ENCODE measurements at places on chromosomes 4 and X.
A peak's percentile ranks its signal among the peaks of the same experiment; 100 is the strongest.

GRCh38 chr4:107890779-107891178, 40.6 kb upstream of the CYP2U1 start:
- DNase-seq: no peak

DNA sequence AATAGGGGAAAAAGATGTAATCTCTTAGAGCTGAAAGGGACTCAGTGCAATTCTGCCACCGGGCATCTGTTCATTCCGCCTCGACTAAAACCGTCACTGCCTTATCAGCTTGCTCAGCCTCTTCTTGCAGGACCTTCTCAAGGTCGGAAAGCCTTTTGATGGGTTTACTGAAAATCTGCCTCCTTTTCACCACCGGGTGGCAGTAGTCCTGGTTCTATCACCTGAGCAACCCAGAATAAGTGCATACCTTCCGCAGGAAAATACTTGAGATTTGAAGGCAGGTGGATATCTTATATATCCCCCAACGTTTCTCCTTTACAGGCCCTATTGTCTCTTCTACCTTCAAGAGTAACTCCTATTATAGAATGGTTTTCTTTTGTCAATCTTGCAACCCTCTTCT, 103.4 kb upstream of the PAK3 start:
- DNase-seq: peak; percentile 38

- DNase-seq: no peak
These were observed 13.6 kb downstream of the RBPJ start for GRCh38 chr4:26334366-26334765.

GRCh38 chr4:16952462-16952871, 54.0 kb upstream of the LDB2 start:
- no peak for DNase-seq

GRCh38 chr4:38100474-38101255, 140.5 kb downstream of the PTTG2 start:
- DNase-seq: no peak

- no peak for DNase-seq
These were observed 32.0 kb downstream of the TMPRSS11A start for GRCh38 chr4:67931256-67931655.

DNA sequence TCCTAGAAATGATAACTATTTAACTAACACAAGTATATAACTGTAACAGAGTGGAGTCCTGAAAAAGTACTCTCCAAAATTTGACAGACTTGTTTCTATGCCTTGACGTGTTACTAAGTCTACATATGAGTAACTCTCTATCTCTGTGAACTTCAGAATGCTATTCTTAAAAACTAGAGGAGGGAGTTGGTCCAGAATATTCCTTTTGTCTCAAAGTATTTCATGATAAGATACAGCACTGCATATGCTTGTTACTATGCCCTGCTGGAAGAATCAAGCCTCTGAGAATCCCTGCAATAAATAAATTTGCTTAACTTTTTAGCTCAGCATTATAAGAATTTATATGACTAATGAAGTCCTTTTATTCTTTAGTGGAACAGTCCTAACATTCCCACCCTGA, 50.9 kb upstream of the ATXN3L start:
- no peak for DNase-seq

DNA sequence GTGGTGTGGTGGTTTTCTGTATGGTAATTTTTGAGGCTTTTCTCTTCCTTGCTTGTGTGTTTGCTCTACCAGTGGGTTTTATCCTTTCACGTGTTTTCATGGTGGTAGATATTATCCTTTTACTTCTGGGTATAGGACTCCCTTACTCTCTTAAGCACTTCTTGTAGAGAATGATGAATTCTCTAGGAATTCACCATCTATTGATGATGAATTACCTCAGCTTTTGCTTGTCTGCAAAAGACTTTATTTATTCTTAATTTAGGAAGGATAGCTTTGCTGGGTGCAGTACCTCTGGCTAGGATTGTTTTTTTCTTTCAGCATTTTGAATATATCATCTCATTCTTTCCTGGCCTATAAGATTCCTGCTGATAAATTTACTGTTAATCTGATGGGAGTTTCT, 415.3 kb downstream of the PDGFC start:
- no peak for DNase-seq

- DNase-seq: no peak
These were observed 622.2 kb upstream of the GRID2 start for GRCh38 chr4:91681544-91681943.

- DNase-seq: peak; percentile 91
These were observed 171.3 kb downstream of the PTTG2 start for GRCh38 chr4:38131371-38132091.

DNA sequence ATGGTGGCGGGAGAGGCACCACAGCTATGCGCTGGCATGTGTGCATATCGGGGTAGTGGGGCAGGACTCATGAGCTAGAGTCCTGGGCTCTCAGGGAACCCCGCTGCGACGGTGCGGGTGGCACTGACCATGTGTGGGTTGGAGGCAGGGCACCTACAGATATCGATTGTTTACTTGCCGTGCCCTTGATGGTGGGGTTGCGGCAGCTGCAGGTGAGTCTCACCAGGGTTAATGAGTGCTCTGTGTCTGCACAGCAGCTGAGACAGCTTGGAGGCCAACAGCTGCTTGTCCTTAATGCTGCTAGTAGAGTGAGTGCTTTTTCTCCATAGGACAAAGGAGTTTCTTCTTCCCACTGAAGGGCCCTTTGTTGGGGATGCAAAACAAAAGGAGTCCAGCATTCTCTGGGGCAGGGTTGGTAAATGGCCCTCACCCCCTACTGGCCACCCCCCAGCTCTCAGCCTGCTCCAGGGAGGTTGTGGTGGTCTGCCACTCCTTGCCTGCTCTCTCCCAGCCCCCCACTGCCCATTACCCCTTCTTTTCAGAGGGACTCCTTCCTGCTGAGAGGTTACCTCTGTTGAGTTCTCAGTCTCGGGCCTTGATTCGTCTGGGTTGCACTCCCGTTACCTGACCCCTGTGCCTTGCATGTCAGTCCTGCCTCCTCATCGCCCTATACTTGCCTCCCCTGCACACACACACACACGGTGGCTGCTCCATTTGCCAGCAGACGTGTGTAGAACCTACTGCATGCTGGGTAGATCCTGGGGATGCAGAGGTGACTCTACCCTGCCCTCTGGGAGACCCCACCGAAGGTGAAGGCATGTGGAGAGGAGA, 52.8 kb downstream of the TBC1D14 start:
- DNase-seq: no peak

DNA sequence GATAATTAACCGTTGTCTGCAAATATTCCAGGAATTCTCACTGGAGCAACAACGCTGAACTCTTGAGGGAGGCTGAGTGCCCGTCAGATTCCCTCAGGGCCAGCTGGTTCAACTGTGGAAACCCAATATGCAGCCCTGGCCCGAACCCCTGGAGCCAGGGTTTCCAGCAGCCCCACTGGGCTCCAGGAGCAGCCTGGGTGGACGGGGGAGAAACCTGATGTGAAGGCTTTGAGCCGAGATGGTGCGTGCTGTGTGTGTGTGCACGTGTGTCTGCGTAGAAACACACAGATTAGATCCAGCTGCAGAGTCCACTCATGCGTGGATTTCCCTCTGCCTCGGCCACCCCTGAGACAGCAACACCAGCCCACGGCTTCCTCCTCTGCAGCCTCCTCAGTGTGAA, 19.4 kb upstream of the SLC25A6 start:
- DNase-seq: no peak

- DNase-seq: no peak
These were observed 152.2 kb downstream of the SH3KBP1 start for GRCh38 chrX:19735244-19735643.

DNA sequence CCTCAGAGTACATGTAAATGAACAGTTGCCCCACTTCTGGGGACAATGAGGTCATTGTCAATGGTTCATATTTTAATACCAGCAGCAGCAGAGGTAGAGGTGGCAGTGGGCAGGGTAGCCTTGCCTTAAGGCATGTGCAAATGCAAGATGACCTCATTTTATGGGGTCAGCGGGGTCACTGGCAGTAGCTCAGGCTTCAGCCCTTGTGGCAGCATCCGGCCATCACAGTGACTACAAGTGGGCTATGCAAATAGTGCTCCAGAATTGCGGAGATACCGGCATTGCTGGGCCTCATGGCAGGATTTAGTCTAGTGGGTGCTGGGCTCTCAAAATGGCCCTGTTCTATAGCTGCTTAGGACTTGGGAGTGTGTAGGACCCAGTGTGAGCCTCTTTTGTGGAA, 144.7 kb downstream of the FAM47A start:
- no peak for DNase-seq

GRCh38 chr4:89316211-89316610, 8.6 kb upstream of the GPRIN3 start:
- no peak for DNase-seq

GRCh38 chr4:168263039-168263438, 55.5 kb downstream of the DDX60 start:
- no peak for DNase-seq

- DNase-seq: no peak
These were observed 532 bp upstream of the SH3BP2 start for GRCh38 chr4:2792396-2792710.

GRCh38 chr4:74635490-74636123, 158.7 kb downstream of the BTC start:
- DNase-seq: no peak

- no peak for DNase-seq
These were observed 680.1 kb upstream of the AADAT start for GRCh38 chr4:170769862-170770261.

- DNase-seq: no peak
These were observed 55.9 kb upstream of the ATP8A1 start for GRCh38 chr4:42712854-42713253.

DNA sequence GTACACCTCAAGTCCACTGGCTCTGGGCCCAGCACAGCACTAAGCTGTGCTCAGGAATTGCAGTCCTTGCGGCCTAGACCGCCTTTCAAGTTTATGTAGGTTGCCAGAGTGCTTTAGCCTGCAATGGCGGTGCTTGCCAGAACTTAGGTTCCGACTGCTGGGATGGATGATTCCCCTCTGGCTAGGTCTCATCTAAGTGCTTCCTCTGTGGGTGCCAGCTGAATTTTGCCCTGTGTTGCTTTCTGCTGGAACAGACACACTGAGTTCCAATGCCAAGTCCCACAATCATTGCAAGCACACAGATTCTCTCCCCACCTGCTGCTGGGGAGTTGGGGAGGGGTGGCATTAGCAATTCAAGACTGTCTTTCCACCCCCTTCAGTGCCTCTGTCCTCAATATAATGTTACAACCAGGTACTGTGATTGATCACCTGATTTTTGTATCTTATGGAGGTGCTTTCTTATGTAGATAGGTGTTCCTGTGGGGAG, 129.5 kb downstream of the GRID2 start:
- no peak for DNase-seq

GRCh38 chr4:171817026-171817425, 3.8 kb downstream of the GALNTL6 start:
- DNase-seq: no peak

DNA sequence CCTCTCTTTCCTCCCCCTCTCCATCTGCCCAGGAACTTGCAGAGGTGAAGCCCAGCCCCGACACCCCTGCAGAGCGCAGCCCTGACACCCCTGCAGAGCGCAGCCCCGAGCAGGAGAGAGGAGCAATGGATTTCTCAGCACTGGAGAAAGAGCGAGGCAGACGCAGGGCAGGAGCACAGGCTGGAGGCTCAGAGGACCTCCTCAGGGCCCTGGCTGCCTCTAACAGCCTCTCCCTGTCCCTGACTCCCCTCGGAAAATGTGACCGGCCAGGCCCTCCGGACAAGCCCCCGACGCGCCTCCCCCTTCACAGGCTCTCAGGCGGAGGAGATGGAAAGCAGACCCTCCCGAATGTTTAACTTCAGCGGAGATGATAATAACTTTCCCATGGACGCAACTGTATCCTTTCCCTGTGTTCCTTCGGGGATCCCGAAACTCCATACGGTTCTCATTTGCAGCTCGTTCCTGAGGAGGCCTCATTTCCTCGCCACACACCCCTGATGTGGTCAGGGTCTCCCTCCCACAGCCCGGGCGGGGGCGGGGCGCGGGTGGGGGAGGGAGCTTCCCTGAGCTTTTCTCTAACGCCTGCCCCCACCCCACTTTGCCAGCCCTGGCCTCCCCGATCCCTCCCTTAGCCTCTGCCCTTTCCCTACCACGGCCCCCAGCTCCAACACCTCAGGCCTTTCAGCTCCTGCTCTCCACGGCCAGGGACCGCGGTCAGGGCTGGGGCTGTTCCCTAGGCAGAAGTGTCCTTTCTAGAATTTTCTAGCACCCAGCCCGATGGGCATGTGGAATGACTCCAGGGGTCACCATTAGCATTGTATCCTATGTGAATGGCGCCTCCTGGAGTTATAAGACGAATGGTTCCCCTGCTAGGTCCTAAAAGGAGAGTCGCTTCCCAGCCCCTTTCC, 201.1 kb upstream of the BCOR start:
- no peak for DNase-seq

GRCh38 chr4:55406545-55406944, 10.8 kb downstream of the TMEM165 start:
- no peak for DNase-seq

DNA sequence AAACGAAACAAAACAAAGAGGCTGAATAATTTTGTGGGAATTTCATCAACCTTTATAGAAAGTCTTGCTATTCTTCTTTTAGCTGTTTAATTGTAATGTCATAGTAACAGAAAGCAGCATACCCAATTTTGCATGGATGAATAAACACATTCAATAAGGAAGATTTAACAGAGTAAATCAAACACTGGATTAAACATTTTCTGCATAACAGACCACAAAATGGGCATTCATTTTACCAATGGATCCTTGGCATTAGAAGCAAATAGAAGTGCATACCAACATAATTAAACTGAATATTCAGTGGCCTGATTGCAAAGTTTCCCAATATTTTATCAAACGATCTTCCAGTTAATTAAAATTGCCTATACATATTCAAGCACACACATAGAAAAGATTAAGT, 4.4 kb upstream of the CHM start:
- DNase-seq: no peak

- peak; percentile 71 for DNase-seq
These were observed 440.2 kb downstream of the INPP4B start for GRCh38 chr4:142405695-142406498.

- DNase-seq: no peak
These were observed 965.9 kb upstream of the DIAPH2 start for GRCh38 chrX:95718746-95719145.

- DNase-seq: no peak
These were observed 18.9 kb upstream of the SPANXN3 start for GRCh38 chrX:143536176-143536575.

GRCh38 chr4:145820407-145820806, 118.2 kb downstream of the ZNF827 start:
- DNase-seq: no peak

DNA sequence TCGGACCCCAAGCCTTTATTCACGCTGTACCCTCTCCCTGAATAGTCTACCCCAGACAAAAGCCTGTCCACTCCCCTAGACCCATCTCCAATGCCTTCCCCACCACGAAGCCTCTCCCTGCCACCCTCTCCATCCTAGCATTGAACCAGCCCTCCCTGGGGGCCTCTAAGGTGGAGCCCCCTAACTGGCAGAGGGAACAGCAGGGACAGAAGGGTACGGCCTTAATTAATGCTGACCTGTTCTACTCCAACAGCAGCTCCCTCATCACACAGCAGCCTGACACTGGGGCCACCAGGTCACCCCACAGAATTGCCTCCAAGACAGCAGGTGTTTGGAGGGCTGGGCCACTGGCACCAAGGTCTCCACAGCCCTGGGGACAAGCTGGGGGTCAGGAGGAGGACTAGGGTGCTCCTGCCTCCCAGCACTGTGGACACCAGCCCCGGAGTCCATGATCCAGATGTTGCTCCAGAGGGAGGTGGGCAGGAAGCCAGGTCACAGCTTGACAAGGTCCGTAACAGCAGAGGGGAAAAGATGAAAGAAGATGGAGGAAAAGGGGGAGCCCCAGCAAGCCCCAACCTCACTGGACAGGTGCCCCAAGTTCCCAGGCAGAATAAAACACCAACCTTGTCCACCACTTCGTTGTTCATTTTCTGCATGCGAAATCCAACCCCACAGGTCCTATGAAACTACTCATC, 3.7 kb downstream of the CRMP1 start:
- DNase-seq: no peak

Data from activated CD4-positive, alpha-beta T cell treated with anti-CD3 and anti-CD28 coated beads, Interleukin-10, Interleukin-2, amounts not matched to agents 100 ng/mL and 50 ng/mL, durations not matched to agents 16 hours and 8 hours (primary cell).